ENCODE measurements at places on chromosomes 16 and 17.
A peak's percentile ranks its signal among the peaks of the same experiment; 100 is the strongest.

- no peak for DNase-seq
Observed at GRCh38 chr17:57368637-57369336, 112.5 kb downstream of the MSI2 start.

DNA sequence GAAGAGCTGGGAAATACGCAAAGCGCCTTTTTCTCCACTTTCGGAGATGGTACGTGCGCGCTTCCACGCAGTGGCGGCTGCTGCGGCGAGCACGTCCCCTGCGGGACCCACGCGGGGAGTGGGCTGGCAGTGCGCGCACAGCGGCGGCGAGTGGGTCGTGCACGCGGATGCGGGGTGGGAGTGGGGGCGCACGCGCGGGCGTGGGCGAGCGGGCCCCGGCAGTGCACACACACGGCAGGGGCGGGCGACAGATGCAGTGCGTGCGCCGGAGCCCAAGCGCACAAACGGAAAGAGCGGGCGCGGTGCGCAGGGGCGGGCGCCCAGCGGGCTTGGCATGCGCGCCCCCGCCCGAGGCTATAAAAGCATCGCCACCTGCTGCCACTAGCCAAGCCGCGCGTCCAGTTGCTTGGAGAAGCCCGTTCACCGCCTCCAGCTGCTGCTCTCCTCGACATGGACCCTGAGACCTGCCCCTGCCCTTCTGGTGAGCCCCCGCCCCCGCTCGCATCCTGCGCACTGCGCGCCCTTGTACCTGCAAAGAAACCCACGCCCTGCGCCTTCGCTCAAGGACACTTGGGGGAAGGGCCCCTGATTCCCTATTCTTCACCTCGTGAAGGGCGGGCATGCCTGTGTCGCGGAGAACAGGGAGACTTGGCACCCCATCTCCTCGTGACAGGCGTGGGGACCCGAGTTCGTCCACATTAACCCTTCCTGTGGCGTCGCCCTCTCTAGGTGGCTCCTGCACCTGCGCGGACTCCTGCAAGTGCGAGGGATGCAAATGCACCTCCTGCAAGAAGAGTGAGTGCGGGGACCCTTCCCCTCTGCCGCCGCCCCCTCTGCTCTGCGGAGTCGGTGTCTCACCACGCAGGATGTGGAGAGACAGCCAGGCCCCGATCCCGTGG lies at the start of gene MT3:
Gene MT3, plus strand, starts transcription at position 388 of the 899 bp plus-strand sequence. Its CDS starts 63 bp downstream, at position 451.
- DNase-seq: no peak

GRCh38 chr17:77892469-77893143 lies 65.9 kb upstream of the TNRC6C start:
- DNase-seq: no peak

- DNase-seq: no peak
Observed at GRCh38 chr16:4780235-4780634, 7.9 kb downstream of the SEPTIN12 start.

DNA sequence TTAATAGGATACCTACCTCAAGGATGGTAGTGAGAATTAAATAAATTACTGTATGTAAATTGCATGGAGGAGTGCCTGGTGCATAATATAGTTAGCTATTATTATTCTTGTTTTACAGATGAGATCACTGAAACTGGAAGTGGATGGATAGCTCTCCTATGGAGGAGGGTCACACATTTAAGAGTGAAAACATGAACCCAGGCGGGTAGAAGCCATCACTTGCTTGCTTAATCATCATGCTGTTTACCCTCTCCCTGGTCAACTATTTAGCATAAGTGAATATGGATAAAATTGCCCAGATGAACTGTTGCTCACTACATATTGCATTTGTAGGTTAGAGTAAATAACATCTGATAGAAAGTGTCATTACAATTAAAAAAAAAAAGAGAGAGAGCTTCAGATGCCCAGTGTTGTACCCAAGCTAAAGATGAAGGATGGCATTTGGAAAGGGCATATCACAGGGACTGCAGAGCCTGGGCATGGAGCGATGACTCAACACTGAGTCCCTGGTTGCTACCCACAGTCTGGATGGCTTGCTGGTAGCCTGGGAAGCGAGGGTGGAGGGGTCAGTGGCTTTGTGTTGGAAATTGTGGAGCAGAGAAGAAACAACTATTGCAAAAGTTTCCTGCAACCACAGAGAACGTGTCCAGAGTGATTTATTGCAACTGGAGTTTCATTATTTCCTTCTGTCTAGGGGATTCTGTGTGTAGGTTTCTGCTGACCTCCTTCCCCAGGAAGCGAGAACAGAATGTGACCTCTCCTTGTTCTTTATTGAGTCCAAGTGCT lies 414.4 kb downstream of the SHISA9 start:
- no peak for DNase-seq

- DNase-seq: no peak
Observed at GRCh38 chr17:46826116-46826515, 7.6 kb upstream of the WNT3 start.

DNA sequence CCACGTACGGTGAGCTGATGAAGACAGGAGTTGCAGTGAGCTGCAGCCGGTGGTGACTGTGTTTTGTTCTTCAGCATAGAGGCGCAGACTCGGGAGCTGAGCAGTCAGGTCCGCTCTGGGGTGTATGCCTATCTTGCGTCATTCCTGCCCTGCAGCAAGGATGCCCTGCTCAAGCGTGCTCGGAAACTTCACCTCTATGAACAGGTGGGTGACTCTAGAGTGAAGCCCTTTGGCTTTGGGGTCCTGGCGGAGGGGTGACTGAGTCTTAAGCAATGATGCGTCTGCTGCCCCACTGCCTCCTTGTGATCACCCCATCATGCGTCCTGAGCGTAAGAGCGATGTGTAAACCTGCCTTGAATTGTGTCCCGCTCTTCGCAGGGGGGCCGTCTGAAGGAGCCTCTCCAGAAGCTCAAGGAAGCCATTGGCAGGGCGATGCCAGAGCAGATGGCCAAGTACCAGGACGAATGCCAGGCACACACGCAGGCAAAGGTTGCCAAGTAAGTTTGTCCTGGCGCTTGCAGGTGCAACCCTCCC lies 22.9 kb downstream of the UBN1 start:
- DNase-seq: no peak

DNA sequence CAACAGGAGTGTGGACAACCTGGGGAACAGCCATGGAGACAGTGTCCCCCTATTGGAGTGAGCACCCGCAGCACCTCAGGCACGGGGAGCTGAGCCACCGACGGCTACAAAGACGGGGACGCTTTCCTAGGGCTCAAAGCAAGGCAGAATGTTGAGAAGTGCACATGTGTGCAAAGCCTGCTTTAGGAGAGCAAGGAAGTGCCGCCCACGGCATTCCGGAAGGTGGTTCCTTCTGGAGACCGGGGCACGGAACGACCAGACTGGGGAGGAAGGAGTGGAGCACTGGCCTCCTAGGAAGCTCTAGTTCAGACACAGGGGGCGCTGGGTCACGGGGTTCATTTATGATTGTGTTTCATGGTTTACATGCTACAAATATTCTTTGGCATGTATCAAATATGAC lies 52.2 kb downstream of the TBC1D16 start:
- DNase-seq: no peak

GRCh38 chr17:4199818-4200402 lies 56.9 kb downstream of the CYB5D2 start:
- DNase-seq: peak; percentile 43

- DNase-seq: no peak
Observed at GRCh38 chr17:12853921-12854320, 64.6 kb downstream of the ARHGAP44 start.

DNA sequence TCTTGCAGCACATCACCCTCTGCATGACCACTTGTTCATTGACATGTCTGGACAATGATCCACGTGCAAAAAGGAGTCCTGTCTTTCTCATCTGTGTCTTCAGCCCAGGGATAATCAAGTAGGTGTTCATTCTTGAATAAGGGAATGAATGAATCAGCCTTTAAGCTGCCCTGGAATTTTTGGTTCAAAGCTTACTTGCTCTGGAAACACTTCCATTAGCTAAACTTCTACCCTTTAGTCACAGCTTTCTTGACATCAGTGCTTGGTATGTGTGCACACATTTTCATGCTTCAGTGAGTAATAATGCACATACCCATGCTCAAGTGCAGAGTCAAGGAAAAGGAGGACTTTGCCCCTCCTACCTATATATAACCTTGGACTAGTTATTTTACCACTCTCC lies 103.0 kb upstream of the CDH13 start:
- DNase-seq: no peak

DNA sequence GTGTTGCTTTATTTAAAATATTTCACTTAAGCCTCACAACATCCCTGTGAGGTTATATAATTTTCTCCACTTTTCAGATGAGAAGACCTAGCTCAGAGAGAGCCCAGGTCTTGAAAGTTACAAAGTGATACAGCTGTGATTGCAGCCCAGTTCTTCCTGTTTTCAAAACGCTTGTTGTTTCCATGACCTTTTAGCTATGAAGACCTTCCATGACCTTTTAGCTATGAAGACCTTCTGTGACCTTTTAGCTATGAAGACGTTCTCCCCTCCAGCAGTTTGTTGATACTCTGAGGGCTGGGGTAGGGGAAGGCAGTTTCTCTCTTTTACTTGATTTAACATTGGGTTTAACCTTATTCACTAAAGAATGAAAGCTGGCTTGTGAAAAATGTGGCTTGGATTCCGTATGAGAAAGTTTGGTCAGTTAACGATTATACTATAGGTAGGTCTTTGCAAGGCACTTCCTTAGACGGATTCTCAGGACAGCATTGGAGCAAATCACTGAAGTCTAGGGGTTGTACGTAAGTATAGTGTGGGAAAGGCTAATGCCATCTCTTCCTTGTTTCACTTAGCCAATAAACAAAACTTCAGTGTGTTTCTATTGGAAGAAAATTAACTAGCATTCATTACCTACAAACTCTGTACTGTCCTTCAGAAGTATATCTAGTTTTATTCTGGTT lies 20.7 kb downstream of the PHKB start:
- DNase-seq: no peak

DNA sequence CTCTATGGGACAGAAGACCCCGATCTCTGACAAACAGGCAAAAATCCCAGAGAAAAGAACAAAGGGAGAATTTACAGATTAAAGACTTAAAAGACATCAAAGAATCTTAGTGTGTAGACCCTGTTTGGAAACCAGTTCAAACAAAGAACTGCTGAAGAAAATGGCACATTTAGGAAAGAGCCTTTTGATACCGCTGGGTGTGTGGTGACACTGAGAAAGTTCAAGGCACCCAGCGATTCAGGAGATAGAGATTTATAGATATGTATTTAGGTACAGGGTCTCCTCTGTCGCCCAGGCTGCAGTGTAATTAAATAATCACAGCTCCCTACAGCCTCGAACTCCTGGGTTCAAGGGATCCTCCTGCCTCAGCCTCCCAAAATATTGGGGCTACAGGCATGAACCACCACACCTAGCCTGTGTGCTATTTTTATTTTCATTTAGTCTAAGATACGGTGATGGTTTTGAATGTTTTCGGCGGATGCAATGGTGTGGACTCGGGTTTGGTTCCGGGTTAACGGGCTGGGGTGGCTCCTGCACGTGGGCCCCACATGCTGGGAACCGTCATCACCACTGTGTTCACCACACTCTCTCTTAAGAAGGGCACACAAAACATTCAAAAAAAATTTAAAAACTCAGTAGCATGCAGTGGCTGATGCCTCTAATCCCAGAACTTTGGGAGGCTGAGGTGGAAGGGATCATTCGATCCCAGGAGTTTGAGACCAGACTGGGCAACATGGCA lies 114.0 kb downstream of the ZNF778 start:
- no peak for DNase-seq

GRCh38 chr17:4480929-4481898 lies 17.5 kb upstream of the SPNS2 start:
- DNase-seq: no peak

- DNase-seq: no peak
Observed at GRCh38 chr17:40093005-40093579, 7.3 kb downstream of the NR1D1 start.

DNA sequence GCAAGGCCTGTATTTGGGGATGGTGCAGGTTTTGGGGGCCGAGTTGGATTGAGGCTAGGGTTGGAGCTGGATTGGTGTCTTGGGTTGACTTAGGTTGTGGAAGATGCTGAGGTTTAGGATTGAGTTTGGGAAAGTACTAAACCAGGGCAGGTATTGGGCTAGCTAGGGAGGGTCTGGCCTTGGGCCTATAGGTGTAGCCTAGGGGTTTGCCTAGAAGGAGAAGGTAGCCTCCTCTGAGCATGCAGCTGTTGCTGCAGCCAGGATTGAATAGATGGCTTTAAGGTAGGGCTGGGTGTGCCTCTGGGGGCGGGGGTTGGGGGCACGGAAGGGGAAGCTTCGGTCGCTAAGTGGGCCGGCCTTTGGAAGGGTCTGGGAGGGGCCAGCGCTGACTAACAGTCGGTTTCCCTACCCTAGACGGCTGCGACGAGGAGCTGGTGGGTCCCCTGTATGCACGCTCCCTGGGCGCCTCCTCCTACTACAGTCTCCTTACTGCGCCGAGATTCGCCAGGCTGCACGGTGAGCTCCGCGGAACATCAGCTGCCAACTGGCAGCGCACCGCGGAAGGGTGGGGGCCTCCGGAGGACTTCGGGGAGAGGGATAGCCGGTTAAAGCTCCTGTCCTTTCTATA lies 1.2 kb downstream of the CNTNAP1 start:
- no peak for DNase-seq

- DNase-seq: no peak
Observed at GRCh38 chr17:74157366-74157765, 46.1 kb upstream of the RPL38 start.

DNA sequence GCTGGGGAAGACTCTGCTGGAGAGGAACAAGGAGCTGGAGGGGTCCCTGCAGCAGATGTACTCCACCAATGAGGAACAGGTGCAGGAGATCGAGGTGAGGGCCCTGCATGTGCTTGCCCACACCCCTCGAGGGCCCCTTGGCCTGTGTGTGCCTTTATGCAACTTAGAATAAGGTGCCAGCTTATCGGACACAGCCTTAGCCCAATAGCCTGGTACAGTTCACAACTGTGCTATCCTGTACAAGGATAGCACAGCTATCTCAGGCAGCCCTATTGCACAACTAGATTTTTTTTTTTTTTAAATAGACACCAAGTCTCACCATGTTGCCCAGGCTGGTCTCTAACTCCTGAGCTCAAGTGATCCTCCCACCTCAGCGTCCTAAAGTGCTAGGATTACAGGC lies 12.1 kb downstream of the CDR2L start:
- no peak for DNase-seq

DNA sequence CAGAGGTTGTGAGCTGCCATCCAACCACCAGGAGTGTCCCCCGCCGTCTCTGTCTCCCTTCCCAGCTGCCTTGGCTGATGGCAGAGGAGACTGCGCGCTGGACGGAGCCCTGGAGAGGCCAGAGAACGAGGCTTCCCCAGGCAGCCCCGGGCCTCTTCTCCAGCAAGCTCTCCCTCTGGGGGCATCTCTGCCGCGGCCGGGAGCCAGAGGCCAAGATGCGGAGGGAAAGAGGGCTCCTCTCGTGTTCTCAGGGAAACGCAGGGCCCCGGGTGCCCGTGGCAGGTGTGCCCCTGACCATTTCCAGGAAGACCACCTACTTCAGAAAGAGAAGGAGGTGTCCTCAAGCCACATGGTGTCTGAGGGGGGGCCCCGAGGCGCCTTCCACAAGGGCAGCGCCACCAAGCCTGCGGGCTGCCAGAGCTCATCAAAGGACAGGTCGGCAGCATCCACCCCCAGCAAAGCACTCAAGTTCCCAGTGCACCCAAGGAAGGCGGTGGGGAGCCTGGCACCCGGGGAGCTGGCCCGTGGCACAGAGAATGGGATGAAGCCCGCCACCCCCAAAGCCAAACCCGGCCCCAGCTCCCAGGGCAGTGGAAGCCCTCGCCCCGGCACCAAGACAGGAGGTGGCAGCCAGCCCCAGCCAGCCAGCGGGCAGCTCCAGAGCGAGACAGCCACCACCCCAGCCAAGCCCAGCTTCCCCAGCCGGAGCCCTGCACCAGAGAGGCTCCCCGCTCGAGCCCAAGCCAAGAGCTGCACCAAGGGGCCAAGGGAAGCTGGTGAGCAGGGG lies 14.8 kb upstream of the ZFPM1 start:
- no peak for DNase-seq
